Activated naive CD8-positive, alpha-beta T cell treated with anti-CD3 and anti-CD28 coated beads, Interleukin-2, amount 10 ng/mL, durations not matched to agents 7 days and 5 days (primary cell): ENCODE measurements at places on chromosomes 12 and 14.

DNA sequence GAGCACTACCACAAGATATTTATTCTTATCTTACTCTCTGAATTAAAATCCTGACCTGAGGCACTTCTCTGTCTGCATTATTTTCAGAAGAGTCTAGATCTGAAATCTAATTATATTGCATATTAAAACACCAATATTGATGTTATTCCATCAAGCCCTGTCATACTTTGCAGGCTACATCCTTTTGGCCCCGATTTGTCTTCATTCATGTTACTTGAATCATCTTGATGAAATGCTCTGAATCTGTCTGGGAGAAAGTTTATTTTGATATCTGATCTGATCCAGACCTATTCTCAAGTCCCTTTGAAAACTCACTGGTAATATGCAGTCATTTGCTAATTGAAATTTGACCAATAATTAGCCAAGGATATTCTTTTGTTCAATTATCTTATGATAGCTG, 79.9 kb downstream of the BBS10 start:
- peaks cover 2% of the 10 kb centered on the region for H3K4me1 ChIP-seq
- H3K36me3 ChIP-seq: no peaks in the 10 kb centered on the region
- H3K27me3 ChIP-seq: peaks cover 18% of the 10 kb centered on the region
- H3K27ac ChIP-seq: no peak overlapping the region
- DNase-seq: no peak

DNA sequence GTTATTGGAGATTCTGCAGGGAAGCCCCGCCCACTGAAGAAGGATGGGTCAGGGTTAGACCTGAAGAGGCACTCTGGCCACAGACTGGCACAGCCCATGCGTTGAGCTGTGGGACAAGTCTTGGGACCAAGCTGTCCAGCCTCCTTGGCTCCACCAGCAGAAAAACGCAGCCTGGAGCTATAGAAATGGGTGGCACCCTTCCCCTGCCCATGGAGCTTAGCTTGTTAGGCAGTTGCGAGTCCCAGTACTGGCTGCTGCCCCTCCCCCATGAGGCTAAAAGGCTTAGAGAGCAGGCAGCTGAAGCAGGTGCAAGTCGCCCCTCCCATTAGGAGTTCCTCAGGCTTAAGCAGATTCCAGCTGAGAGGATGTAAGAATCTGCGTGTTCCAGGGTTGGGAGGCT, 1124.0 kb upstream of the TMEM132C start:
- peaks cover 5% of the 10 kb centered on the region for H3K4me1 ChIP-seq
- H3K36me3 ChIP-seq: peaks cover 1% of the 10 kb centered on the region
- H3K4me3 ChIP-seq: no peak overlapping the region
- DNase-seq: no peak
- no peak overlapping the region for H3K27ac ChIP-seq

- H3K4me3 ChIP-seq: no peak overlapping the region
- DNase-seq: no peak
- H3K27ac ChIP-seq: no peak overlapping the region
- H3K36me3 ChIP-seq: peaks cover 10% of the 10 kb centered on the region
These were observed 88.0 kb downstream of the PCNX1 start for GRCh38 chr14:70995211-70995610.

DNA sequence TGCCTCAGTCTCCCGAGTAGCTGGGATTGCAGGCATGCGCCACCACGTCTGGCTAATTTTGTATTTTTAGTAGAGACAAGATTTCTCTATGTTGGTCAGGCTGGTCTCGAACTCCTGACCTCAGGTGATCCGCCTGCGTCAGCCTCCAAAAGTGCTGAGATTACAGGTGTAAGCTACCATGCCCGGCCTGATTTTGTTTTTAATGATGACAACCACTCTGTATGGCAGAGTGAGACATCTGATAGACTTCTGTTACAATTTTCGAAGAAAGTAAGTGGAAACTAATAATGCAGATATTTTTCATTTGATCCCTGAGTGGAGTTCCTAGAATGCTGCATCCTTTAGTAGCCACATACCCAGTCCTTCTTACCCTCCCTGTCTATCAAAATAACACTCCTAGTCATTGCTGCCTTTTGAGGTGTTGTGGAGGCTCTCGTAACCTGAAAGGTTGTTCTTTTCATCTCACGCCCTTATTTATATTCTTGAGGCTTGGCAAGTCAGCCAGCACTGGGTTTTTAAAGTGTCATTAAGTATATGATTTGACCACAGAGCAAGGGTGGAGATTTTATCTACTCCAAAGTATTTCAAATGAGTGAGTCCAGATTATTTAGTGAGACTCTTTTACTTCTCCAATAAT, 5.9 kb upstream of the EID3 start:
- no peaks in the 10 kb centered on the region for H3K27me3 ChIP-seq
- no peak overlapping the region for H3K4me3 ChIP-seq
- peaks cover 35% of the 10 kb centered on the region for H3K4me1 ChIP-seq
- DNase-seq: no peak
- H3K27ac ChIP-seq: no peak overlapping the region

DNA sequence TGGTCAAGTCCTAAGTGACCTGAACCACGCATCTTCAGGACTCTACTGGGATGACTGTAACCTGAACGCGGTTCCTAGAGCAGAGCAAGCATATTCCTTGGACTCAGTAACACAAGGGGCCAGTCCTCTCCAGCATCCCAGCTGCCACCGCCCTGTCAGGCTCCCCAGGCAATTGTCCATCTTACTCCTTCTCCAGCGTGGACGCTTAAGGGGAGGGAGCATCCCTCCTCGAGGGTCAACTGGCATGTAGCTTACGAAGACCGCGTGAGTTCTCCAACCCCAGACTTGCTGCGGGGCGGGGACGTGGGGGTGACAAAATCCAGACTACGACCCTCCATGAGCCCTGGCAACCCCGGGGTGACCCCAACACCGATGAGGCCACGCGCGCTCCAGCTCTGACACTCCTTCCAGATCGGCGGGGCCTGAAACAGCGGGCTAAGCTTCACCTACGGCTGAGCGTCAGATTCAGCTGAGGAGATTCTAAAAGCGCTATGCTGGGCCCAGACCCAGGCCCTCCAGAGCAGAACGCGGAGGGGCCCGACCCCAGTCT, 846 bp upstream of the MTHFD1 start:
- peaks cover 26% of the 10 kb centered on the region for H3K36me3 ChIP-seq
- H3K27me3 ChIP-seq: no peaks in the 10 kb centered on the region
- H3K4me1 ChIP-seq: peaks cover 27% of the 10 kb centered on the region
- H3K27ac ChIP-seq: peak overlapping the region; percentile 93
- no peak for DNase-seq

GRCh38 chr12:124548854-124549378, 18.5 kb downstream of the NCOR2 start:
- H3K27me3 ChIP-seq: no peaks in the 10 kb centered on the region
- no peak overlapping the region for H3K27ac ChIP-seq
- H3K36me3 ChIP-seq: peaks cover 2% of the 10 kb centered on the region
- no peak for DNase-seq
- peaks cover 48% of the 10 kb centered on the region for H3K4me1 ChIP-seq
- H3K4me3 ChIP-seq: no peak overlapping the region

DNA sequence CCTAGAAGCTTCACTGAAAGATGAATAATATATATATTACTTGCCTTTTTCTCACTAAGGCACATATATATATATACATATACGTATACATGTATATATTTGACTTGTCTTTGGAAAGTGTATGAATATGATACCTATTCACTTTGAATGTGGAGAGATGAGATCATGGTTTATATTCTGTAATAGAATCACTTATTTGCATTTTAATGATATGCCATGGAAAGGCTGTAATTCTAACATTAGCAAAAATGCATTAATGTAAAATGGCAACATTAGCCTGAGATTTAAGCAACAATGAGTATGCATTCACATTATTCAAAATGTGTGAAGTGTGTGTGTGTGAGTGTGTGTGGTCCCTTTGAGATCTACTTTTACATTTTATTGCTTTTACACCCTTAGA, 54.5 kb upstream of the PRKD1 start:
- H3K27me3 ChIP-seq: no peaks in the 10 kb centered on the region
- no peaks in the 10 kb centered on the region for H3K36me3 ChIP-seq
- H3K4me1 ChIP-seq: no peaks in the 10 kb centered on the region
- DNase-seq: no peak
- no peak overlapping the region for H3K27ac ChIP-seq
- no peak overlapping the region for H3K4me3 ChIP-seq

DNA sequence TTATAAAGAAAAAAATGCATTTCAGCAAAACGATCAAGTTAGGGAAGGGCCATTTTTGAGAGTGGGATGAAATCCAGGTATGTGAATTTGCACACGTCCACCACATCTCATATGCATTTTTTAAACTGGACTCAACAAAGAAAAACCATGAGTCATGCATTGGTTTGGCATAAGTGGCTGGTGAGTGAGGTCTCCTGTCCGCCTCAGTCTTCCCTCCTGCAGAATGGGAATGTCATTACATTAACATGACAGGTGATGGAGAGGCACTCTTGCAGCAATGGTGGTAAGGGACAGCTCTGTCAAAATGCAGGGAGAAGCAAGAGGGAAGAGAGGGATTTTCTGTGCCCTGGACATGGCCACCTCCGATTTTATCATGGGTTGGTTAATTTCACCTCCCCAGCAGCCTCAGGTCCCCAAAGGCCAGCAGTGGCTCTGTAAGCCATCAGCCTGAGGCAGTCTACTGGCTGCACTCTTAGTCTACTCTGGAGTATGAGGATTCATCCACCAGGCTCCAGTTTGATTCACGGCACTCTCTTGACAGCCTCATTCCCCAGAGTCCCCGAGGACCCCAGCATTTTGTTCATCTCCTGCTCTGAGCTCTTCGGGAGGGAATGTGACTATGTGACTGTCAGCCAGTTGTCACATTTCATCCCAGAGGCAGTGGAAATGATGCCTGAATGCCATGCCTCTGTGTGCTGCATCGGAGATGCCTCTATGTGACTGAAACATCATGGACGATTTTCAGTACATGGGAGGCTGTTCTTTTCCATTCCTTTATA, 17.1 kb upstream of the PWP1 start:
- H3K27ac ChIP-seq: no peak overlapping the region
- no peak for DNase-seq
- H3K4me1 ChIP-seq: peaks cover 5% of the 10 kb centered on the region

- H3K36me3 ChIP-seq: peaks cover 2% of the 10 kb centered on the region
- peaks cover 14% of the 10 kb centered on the region for H3K27me3 ChIP-seq
- H3K4me1 ChIP-seq: peaks cover 10% of the 10 kb centered on the region
- H3K27ac ChIP-seq: no peak overlapping the region
These were observed 70.6 kb downstream of the SNAPC1 start for GRCh38 chr14:61832783-61833182.

DNA sequence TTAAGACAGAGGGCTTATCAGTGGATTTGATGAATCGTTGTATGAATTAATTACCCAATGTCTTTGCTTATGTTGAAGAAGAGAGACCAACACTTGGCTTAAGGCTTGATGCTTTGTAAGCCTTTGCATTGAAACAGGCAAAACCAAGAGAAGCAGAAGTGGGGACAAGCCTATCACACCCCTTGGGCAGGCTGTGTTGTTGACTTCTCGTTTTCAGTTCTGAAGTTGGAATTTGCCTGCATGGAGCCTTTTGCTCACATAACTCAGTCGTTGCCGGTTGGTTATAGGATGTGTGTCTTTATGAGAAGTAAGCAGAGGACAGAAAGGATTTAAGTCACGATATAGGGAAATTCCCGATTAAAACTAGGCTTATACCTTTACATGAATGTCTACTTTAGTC, 94.7 kb downstream of the CCDC92 start:
- peaks cover 3% of the 10 kb centered on the region for H3K27me3 ChIP-seq
- DNase-seq: no peak
- no peak overlapping the region for H3K27ac ChIP-seq
- no peaks in the 10 kb centered on the region for H3K36me3 ChIP-seq

GRCh38 chr14:57657487-57657886, 163.8 kb upstream of the CCDC198 start:
- no peaks in the 10 kb centered on the region for H3K4me1 ChIP-seq
- no peaks in the 10 kb centered on the region for H3K27me3 ChIP-seq
- no peak overlapping the region for H3K27ac ChIP-seq
- H3K4me3 ChIP-seq: no peak overlapping the region
- DNase-seq: no peak

DNA sequence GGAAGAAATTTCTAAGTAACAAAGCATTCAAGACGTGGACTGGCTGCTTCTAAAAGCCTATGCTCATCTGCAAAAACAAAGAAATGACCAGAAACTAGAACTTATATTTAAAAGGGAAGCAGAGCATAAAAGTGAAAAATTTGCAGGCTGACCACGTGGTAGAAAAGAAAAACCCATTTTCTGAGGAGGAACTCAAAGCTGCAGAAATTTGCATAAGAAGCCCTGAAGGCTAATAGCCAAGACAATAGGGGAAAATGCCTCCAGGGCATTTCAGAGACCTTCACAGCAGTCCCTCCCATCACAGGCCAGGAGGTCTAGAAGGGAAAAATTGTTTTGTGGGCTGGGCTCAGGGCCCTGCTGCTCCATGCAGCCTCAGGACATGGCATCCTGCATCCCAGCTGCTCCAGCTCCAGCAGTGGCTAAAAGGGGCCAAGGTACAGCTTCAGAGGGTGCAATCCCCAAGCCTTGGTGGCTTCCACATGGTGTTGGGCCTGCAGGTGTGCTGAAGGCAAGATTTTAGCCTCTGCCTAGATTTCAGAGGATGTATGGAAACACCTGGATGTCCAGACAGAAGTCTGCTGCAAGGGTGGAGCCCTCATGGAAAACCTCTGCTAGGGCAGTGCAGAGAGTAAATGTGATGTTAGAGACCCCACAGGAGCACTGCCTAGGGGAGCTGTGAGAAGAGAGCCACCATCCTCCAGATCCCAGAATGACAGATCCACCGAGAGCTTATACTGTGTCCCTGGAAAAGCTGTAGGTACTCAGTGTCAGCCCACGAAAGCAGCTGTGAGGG, 55.5 kb downstream of the CHGA start:
- no peaks in the 10 kb centered on the region for H3K27me3 ChIP-seq
- H3K36me3 ChIP-seq: peaks cover 90% of the 10 kb centered on the region
- no peak overlapping the region for H3K4me3 ChIP-seq
- H3K4me1 ChIP-seq: no peaks in the 10 kb centered on the region

DNA sequence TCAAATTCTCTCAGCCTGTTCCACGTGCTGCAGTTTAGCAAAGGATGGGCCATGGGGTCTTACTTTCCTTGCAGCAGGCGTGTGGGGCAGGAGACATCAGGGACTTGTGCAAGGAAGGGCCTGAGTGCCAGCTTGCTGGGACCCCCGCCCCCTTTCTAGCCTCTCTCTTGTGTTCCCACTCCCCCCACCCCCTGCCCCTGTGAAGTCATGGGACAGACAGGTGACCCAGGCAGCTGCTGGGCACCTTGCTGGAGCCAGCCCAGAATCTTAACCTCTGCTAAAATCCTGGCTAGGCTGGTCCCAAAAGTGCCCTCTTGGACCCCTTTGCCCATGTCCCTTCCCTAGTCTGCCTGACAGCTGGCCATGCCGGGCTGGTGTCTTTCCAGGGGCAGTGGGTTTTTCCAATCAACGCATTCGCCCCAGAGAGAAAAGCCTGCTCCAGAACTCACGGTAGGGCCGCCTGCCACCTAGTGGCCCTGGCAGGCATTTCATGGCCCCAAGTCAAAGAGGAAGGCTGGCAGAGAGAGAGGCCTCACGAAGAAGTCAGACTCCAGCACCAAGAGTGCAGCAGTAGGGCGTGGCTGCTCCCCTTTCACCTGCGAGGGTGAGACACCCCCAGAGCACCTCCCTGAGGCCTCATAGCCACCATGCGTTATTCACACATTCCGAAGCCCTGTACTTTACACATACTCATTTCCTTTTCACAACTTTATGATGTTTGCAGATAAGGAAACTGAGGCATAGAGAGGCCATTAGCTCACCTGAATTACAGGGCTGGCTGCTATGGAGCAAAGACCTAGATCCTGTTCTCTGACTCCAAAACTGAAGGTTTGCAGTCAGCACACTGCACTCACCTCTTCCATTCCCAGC, 67.4 kb downstream of the LGMN start:
- no peak overlapping the region for H3K4me3 ChIP-seq
- peaks cover 53% of the 10 kb centered on the region for H3K36me3 ChIP-seq
- peak overlapping the region; percentile 45 for H3K27ac ChIP-seq
- H3K4me1 ChIP-seq: peaks cover 33% of the 10 kb centered on the region
- no peaks in the 10 kb centered on the region for H3K27me3 ChIP-seq
